ENCODE measurements at places on chromosomes 13 and 19.

- DNase-seq: no peak
Measured at GRCh38 chr19:53007200-53007599, 6.5 kb upstream of the ERVV-1 start.

DNA sequence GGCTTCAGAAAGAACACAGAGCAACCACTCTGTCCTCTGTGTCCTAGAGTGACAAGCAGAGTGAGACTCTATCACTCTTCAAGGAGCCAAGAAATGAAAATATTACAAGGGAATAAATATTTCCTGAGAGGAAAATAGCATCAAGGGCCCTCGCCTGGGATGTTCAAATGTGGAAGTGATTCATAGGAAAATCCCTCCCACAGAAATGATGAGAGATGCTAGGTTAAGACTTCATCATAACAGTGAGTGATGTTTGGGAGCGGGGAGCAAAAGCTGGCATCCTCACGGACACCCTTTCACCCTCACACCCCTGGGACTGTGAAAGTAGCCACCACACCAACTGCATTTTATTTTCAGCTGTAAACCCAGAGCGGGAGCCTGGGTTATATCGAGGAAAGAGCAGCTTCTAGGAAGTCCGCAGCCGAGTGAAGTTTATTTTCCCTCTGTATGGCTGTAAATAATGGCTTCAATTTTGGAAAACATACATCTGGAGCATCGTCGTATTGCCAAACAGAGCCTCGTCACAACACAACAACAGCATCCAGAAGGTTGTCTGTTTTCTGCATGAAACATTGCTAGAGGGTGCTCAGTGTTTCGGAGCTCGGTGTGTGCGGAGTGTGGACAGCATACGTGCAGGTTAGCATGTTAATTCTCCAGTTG is 54.8 kb downstream of the DLEU7 start:
- no peak for DNase-seq

DNA sequence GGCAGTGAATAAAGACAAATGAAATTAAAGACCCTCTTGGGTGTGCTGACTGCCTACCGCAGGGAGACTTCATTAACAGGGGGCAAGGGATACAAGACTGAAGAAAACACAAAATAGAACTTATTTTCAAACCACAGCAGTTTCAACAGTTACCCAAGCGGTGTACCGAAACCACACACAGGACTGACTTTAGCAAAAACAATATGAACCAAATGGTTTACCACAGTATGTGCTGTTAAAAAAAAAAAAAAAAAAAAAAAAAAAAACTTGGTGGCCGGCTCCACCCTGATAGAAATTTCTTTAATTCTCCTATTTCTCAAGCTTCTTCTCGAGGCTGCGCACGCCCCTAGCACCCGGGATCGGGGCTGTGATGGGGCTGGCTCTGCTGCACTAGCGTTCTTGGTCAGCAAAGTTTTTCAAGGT is 42.6 kb downstream of the KLF2 start:
- DNase-seq: no peak

DNA sequence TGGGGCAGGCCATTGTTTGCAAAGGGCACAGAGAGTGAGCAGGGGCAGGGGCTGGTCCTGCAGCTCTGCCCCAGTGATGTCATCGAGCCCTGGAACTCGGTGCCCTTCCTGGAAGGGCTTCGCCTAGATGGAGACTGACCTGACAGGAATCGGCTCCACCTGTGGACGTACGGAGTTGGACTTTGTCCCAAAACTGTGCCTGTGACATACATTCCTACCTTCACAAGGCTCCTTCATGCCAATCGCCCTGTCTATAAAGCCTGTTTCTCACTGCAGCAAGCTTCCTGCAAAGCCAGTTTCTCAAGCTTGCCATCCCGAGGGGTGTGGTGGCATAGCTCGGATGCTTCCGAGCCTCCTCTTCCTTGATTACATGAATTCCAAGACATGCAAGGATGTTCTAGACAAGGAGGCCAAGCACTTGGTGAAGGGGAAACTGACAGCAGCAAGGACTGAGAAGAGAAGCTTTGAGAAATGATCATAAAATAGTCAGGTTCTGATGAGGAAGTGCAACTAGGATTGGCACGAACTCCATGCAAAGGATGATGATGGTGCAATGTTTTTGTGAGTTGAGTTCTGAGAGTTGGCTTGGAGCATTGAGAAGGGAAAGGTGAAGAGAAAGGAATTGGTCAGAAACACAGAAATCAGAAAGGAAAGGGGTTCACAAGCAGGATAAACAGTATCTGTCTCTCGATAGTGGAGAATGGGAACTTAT is 73.6 kb upstream of the STK24 start:
- no peak for DNase-seq

Measured in upper lobe of right lung (tissue), 1 donor.